NCI-H1436 (cell line): ENCODE measurements at places on chromosomes 3 and 15.

GRCh38 chr15:42035435-42035761, 14.6 kb upstream of the PLA2G4E start:
- DNase-seq, result no peak

DNA sequence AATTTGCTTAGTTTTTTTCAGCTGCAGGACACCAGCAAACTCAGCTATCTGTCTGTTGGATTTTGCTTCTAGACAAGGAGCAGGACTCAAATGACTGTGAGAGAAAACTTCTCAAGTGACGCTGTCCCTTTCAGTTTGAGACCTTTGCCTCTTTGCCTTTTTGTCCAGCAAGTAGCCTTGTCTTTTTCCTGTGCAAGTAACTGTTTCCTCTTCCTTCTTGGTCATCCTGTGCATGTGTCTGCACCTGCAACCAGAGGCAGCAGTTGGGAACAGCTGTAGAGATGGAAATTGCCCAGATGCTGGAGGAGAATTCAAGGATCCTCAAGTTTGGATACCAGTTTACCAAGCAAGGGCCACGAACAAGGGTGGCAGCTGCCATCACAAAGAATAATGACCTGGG, 23.3 kb upstream of the TMOD3 start:
- DNase-seq, result no peak

DNA sequence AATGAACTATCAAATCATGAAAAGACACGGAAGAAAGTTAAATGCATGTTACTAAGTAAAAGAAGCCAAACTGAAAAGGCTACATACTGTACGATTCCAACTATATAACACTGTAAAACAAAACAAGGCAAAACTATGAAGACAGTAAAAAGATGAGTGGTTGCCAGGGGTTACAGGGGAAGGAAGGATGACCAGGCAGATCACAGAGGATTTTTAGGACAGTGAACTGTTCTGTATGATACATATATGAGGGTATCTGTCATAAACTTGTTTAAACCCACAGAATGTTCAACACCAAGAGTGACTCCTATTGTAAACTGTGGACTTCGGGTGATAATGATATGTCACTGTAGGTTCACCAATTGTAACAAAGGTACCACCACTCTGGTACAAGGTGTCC, 60.6 kb downstream of the CHSY1 start:
- no peak for DNase-seq

DNA sequence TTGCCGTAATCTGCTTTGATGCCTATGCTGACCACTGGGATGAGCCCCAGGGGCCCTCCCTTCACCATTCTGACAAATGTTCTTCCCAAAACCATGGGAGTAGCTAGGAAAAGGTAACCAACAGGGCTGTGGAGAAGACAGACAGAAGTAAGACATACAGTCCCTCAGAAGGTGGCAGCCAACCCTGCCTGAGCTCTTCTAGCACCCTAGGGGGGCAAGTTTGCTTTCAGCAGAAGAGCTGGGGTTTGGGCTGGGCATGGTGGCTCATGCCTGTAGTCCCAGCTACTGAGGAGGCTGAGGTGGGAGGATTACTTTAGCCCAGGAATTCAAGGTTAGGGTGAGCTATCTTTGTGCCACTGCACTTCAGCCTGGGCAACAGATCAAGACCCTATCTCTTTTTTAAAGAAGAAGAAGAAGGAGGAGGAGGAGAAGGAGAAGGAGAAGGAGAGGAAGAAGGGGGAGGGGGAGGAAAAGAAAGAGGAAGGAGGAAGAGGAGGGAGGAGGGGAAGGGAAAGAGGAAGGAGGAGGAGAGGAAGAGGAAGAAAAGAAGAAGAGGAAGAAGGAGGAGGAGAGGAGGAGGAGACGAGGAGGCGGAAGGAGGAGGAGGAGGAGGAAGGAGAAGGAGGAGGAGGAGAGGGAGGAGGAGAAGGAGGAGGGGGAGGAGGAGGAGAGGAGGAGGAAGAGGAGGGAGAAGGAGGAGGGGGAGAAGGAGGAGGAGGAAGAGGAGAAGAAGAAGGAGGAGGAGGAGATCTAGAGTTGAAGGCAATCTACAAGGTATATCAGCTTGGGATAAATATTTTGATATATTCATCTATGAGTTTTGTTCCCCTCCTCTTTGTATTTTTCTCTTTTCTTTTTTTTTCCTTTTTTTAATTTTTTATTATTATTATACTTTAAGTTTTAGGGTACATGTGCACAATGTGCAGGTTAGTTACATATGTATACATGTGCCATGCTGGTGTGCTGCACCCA, 44.9 kb upstream of the ABHD2 start:
- DNase-seq, result no peak

GRCh38 chr3:21599890-21600289, 151.1 kb downstream of the ZNF385D start:
- no peak for DNase-seq

GRCh38 chr3:133897547-133897946, 1.9 kb upstream of the RAB6B start:
- no peak for DNase-seq

DNA sequence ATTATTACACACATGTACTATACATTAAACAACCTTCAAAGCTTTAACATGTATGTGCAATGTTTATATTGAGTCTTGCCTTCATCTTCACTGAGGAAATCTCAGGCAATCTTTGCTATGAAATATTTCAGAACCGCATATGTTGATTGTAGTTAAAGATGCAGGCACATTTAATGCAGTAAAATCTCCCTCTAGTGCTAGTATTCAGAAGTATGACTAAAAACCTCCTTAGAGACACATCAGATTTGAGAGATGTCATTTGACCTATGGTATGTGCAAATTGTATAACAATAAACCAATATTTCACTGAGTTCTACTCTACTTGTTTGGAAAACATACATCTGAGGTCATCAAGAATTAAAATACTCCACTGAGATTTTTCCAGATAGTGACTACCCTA, 123.8 kb upstream of the C15orf61 start:
- no peak for DNase-seq

- no peak for DNase-seq
Observed at GRCh38 chr3:71066356-71066755, 517.2 kb downstream of the FOXP1 start.

- no peak for DNase-seq
Observed at GRCh38 chr3:126784254-126784653, 80.2 kb downstream of the CHCHD6 start.

GRCh38 chr15:47618241-47618640, 99.1 kb upstream of the SEMA6D start:
- no peak for DNase-seq

GRCh38 chr3:16842272-16843270, 42.2 kb upstream of the PLCL2 start:
- peak; percentile 26 for DNase-seq

GRCh38 chr3:108334701-108335100, 38.4 kb downstream of the HHLA2 start:
- DNase-seq, result no peak

DNA sequence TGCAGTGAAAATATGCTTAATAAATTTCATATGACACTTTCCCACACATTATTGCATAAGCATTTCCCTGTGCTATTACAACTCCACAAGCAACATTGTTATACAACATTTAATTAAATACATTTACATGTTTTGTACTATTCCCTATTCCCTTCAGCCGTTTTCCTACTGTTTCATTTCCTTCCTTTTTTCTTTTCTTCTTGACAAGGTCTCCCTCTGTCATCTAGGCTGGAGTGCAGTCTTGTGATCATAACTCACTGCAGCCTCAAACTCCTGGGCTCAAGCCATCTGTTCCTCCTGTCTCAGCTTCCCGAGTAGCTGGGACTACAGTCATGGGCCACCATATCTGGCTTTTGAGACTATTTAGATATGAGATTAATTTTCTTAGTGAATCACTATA, 254.7 kb downstream of the NFKBIZ start:
- no peak for DNase-seq

DNA sequence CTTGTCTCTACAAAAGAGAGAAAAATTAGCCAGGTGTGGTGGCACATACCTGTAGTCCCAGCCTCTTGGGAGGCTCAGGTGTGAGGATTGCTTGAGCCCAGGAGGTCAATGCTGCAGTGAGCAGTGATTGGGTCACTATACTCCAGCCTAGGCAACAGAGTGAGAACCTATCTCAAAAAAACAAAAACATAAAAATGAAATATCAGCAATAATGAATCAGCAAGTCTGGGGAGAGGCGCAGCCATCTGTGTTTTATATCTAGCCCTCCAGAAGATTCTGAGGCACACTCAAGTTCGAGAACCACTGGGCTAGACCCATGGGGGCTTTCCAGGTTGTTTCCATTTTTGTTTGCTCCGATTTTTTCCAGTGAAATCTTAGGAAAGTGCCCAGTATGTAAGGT, 88.1 kb upstream of the BCL6 start:
- no peak for DNase-seq
